Right renal cortex interstitium (tissue), 3 donors: ENCODE measurements at places on chromosomes 16 and 17. TPM values are rescaled to one million over a fixed set of nuclear protein-coding genes. Genes with fewer than 3 reads are reported as not detected.

- no peak for DNase-seq
These were observed 71.6 kb downstream of the C17orf67 start for GRCh38 chr17:56762144-56762543.

GRCh38 chr17:15944759-15945526, at the start of gene ADORA2B:
Gene ADORA2B (plus strand): TSS chr17:15945130. CDS start chr17:15945249, 119 bp downstream.
- no peak for DNase-seq

- DNase-seq, result no peak
These were observed 381.5 kb downstream of the CPPED1 start for GRCh38 chr16:12422233-12422632.

- no peak for DNase-seq
These were observed 50.8 kb upstream of the KLHDC4 start for GRCh38 chr16:87816507-87817100.

DNA sequence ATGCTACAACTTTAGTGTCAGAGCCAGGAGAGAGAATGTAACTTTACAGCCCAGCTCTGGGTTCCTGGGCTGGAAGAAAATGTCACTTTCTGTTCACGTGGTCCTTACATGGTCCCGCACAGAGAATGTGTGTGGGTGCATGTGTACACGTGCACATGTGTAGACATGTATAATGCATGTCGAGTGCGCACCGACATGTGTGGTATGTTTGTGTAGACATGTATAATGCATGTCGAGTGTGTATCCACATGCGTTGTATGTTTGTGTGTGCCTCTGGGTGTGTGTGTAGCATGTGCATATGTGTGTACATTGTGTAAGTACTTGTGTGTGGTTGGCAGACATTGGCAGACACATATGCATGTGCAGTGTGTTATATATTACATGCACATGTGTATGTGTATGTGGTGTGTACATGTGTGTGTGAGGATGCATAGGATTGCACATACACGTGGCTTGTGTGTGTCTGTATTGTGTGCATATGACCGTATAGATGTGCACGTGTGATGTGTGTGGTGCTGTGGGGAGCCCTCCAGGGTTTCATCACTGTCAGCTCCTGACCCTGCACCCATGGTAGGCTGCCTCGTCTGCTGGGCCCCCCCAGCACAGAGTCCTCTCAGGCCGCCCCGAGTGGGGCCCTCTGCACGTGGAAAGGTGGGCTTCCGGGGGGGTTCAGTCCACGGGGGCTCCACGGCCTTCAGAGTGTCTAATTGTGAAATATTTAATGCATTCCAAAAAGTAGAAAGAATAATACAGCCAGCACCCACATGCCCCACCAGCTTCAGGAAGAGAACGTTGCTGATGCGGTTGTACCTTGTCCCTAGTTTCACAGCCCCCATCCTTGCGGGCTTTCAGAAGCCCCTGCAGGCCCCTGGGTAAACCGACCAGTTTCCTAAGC, 214.2 kb upstream of the GSE1 start:
- DNase-seq, result no peak

- no peak for DNase-seq
These were observed 14.1 kb downstream of the PPL start for GRCh38 chr16:4922721-4923342.

DNA sequence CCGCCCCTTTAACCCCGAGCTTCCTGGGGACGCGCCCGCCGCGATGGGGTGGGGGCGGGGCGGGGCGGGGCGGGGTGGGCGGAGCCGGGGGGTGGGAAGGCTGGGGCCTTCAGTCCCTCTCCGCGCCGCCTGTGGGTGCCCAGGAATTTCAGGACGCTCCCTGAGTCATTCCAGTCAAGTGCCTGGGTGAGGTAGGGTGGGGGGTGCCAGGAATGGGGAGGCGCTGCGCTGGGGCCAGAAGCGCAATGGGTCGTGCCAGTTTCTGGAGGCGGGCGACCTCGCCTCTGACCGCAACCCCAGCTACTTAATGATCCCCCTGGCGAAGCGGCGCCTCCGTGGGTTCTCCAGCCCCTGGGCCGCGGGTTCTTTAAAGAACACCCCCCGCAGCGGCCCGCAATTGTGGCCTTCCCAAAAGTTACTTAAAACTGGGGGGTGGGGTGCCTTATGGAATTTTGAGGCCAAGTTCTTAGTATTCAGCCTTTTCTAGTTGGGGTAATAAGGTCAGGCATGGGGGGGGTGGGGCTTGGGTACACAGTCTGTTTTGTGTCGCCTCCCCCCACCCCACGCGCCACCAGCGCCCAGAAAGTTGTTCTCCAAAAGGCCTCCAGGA, 826 bp upstream of the GSE1 start:
- DNase-seq, result no peak

Gene LRRC75A
- 4.7 TPM for polyA plus RNA-seq
